ENCODE measurements at places on chromosomes 5 and 9. TPM values are rescaled to one million over a fixed set of nuclear protein-coding genes. Genes with fewer than 3 reads are reported as not detected.

- DNase-seq = no peak
Measured at GRCh38 chr5:76007904-76008303, 75.3 kb upstream of the SV2C start.

GRCh38 chr9:81455462-81456219 lies 233.7 kb downstream of the TLE1 start:
- peak; percentile 54 for DNase-seq

DNA sequence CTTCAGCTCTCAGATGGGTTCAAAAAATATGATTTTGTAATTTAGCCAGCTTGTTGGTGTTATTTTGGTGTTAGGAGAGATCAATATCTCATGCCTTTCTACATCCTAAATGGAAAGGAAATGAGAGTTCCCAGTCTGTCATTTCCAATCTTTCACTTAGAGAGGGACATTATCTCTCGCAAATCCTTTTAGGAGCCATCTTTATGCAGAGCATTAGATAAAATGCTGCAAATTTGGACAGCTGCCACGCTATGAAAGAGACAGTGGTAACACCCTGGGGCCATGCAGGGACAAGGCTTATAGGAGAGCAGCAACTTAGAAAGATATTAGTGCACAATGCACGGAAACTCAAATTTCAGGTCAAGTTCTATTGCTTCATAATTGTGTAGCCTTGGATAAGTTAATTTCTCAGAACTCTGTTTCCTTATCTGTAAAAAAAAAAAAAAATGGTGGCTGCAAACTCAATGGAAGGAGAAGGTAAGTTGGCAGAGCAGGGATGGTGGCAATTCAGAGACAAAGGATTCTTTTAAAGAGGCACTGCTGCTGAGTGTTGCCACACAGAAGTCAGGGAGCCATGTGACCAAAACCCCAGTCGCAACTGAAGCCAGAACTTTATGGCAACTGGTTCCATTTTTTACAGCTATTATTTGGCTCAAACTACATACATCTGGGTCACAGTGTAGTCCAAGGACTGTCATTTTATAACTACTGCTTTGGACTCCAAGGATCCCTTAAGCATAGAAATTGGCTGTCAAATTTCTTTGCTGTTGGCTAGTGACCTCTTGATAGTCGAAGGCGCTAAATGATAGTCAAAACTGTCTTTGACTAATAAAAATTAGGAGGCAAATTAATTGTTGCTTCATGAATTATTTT lies 210.2 kb downstream of the FRMD3 start:
- no peak for DNase-seq

GRCh38 chr9:110537841-110538646 lies 41.5 kb downstream of the SVEP1 start:
- DNase-seq = peak; percentile 73

- no peak for DNase-seq
Measured at GRCh38 chr5:177428574-177429217, 2.2 kb downstream of the GRK6 start.

DNA sequence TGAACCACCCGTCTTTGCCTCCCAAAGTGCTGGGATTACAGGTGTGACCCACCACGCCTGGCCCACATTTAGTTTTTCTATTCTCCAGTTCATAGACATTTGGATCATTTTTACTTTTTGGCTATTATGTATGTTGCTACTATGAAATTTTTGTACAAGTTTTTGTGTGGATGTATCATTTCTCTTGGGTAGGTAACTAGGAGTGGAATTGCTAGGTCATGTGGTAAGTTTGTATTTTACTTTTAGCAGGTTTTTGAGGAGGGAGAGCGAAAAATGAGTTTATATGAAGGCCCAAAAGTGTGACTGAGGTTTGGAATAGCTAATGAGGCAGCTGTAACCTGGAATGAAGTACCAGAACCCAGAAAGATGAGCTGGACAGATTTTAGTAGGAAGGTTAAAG lies 35.2 kb downstream of the ARHGAP26 start:
- DNase-seq = no peak

DNA sequence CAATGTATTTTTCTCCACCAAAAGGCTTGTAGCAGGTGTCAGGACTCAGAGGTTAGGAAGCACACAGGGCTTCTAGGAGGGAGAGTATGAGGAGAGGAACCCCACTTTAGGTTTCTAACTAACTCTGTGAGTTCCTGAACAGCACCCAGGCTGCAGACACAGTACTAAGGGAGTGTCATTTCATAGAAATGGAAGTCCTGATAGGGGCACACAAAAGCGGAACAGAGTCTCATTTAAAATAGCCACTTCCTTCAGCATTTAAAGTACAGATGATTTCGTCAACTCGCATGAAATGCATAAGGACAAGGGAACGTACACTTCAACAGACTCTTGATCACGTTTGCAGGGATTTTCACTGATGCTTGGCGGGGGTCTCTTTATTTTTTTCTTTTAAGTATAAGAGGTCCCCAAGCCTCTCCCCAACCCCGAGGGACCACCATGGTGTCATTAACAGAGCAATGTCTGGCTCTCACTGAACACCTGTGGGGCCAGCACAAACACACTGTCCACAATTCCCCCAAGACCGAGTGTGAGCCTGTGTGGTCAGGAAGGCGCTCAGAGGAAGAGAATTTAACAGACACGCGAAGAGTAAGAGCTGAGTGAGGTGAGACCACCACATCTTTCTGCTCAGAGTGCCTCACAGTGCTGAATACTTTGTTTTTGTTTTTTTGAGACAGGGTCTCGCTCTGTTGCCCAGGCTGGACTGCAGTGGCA lies 82.3 kb downstream of the SECISBP2 start:
- DNase-seq = no peak

DNA sequence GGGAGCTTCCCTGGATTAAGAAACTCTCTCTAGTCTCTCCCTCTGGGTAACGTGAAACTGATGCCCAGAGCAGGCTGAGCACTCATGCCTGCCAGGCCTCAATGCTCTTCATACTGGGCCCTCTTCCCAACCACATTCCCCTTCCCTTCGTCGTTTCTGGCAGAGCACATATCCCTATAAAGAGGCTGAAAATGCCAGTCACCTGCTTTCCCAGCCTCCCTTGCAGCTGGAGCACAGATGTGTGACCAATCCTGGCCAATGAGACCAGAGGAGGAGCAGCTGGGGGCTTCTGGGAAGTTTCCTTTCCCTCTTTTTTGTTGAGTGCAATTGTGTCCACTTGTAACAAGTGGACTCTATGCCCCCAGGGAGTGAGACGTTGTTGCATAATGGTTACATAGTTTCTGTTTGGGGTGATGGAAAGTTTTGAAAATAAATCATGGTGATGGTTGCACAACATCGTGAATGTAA lies 30.2 kb upstream of the SMIM23 start:
- peak; percentile 34 for DNase-seq

DNA sequence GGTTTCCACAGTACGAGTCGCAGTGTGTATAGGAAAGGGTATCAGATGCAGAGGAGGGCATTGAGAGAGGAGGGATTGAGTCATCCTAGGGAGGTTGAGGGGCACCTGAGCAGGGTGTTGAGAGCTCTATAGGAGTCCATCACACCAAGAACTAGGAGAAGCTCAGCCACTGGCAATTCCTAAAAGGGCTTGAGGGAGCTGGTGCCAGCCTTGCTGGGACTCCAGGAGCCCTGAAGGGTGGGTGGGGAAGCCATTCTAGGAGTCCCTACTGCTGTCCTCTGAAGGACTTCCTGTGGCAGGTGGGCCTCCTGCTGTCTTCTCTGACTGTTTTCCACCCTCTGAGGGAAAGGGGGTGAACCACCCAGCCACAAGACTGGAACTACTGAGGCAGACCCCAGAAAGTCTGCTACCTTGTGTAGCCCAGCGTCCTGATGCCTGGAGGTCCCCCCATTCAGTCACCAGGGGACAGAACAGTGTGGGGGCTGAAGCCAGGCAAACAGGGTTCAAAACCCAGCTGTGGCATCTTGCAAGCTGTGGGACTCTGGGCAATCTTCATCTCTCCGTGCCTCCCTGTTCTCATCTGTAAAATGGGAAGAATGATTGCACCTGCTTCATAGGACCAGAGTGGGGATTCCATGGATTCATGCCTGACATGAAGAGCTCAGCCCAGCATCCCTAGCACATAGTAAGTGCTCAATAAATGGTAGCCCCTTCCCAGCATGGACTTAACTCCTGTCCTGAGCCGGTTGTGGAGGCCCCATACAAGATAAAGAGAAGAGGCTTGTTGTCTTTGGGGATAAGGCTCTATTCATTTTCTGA lies 149.5 kb downstream of the C9orf50 start:
- DNase-seq = no peak

DNA sequence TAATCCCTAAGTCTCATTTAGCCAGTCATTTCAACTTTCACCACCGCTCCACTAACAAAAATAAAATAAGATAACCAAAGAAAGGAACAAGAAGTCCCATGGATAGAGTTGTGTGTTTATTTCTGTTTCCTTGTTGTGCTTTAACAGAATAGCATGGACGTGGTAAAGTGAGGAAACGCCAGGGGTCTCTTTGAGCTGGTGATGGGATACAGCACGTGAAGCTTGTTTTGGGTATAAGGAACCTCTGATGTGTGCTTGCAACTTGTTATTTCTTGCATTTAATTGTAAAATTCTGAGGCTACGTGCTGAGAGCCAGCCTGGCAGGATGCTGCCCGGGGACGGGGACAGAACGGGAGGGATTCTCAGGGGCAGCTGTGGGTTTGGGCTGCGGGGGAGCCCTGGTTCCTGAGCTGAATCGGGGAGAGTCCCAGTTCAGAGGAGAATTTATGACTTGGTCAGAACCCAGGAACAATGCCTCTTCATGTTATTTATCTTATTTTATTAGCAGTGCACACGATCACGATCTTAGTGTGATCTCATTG lies 63.4 kb downstream of the ANKRD33B start:
- no peak for DNase-seq

DNA sequence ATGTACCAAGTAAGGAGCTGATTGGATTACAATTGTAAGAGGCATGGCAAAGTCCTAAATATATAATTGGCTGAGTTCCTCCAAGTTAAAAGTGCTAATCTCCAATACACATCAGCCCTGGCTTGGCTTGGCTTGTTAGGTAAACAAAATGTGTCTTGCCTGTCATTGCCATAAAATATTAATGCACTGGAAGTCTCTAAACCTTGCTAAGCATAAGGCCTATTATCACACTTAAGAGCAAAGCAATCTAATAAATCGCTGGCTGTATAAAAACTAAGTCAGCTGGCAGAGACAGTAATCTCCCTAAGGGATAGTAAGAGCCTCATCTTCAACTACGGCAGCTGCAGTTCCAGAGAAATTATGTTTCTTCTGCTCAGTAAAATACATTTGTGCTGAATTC lies 418.6 kb upstream of the GRAMD2B start:
- peak; percentile 10 for DNase-seq

DNA sequence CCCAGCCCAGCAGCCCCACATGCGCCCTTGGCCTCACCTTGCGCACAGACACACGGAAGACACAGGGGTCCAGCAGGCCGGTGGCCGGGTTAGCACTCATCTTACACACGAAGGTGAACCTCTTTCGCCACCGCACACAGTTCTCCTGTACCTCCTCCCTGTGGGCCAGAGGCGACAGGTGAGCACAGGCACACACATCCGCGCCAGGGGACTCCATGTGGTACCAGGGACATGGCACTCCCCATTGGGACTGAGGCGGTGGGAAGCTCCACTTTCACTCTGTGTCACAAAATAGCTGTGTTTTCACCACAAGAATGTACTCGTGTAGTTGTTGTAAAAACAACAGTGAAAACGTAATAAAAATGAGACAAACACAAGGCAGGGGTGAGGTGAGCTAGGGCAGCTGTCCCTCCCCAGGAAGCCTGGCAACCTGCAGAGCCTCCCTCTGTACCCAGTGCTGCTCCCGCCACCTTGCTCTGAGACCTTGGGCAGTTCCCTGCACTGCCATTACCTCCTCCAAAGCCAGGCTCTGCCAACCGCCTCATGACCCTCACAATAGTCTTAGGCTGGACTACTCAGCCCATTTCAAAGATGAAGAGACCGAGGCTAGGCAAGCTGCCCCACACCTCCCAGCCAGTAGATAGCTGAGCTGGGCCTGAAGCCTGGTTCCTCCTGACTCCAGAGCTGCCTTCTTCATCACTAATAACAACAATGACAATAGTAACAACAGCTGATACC lies 16.3 kb upstream of the DPM2 start:
- DNase-seq = no peak

DNA sequence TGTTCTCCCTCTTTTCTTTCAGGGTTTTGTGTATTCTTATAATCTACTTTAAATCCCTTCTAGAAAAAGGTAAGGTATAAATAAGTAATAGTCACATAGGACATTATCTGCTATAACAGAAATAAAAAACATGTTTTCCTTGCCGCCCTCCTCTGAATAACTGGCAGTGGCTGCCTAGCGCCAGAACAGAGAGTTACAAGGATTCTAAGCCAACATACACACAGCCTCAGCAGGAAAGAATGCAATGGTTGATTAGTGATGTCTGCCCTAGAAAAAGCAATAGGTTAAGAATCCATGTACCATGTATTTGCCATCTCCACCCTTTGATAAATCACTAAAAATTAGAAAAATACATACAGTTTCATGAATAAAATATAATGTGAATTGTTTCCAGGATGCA lies 4.9 kb downstream of the MED27 start:
- peak; percentile 87 for DNase-seq

DNA sequence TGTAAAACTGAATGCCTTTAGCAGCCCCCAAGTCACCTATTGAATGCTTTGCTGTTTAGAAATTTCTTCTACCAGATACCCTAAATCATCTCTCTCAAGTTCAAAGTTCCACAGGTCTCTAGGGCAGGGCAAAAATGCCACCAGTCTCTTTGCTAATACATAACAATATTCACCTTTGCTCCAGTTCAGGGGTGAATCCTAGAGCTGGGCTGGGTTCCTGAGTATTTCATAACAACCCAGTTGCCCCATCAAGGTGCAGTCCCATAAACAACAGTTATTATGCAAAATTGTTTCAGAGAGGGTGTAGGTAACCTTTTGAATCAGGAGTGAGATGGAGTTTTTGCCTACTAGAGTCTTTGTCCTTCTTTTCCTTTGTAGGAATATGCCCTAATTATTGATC lies 19.0 kb upstream of the C1QTNF3 start:
- no peak for DNase-seq

DNA sequence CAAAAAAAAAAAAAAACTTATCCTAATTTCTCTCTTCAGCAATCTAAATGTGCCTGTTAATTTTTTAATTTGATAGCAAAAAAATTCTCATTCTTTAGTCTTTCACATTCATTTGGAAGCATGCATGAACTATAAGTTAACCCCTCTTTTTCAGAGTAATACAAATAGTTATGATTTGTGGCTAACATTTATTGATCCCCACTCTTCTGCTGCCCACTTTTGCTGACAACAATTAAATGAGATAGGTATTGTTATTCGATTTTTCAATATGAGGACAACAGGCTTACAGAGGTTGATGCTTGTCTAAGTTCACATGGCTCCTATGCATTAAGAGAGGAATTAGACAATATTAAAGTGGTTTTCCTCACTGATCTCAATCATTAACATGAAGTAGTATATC lies 2.9 kb upstream of the NR3C1 start:
- no peak for DNase-seq

- peak; percentile 82 for DNase-seq
Measured at GRCh38 chr5:107671742-107672210, 1.0 kb upstream of the EFNA5 start.

- no peak for DNase-seq
Measured at GRCh38 chr9:112894041-112894440, 3.4 kb upstream of the SLC46A2 start.

C9orf50 gene
- 0.17 TPM for total RNA-seq

SPRY4 gene
- total RNA-seq = 4.5 TPM

PDE6A gene
- under 0.01 TPM for total RNA-seq

ERMP1 gene
- 25.4 TPM for total RNA-seq

CAVIN4 gene
- 1.5 TPM for total RNA-seq

PCDHGC5 gene
- total RNA-seq = 2.6 TPM

ABLIM3 gene
- 48.1 TPM for total RNA-seq

GABBR2 gene
- total RNA-seq = 0.33 TPM

NTNG2 gene
- 2.1 TPM for total RNA-seq

DNAH5 gene
- total RNA-seq = 0.77 TPM

MYOZ3 gene
- 0.77 TPM for total RNA-seq

ZDHHC11 gene
- 2.5 TPM for total RNA-seq

DRD1 gene
- total RNA-seq = 2.6 TPM

FOXD4 gene
- total RNA-seq = 0.26 TPM

Data from fibroblast of lung (primary cell).